Activated naive CD4-positive, alpha-beta T cell treated with anti-CD3 and anti-CD28 coated beads, Interleukin-2, amount 10 ng/mL, durations not matched to agents 7 days and 5 days (primary cell): ENCODE measurements at places on chromosomes 6 and 20.

DNA sequence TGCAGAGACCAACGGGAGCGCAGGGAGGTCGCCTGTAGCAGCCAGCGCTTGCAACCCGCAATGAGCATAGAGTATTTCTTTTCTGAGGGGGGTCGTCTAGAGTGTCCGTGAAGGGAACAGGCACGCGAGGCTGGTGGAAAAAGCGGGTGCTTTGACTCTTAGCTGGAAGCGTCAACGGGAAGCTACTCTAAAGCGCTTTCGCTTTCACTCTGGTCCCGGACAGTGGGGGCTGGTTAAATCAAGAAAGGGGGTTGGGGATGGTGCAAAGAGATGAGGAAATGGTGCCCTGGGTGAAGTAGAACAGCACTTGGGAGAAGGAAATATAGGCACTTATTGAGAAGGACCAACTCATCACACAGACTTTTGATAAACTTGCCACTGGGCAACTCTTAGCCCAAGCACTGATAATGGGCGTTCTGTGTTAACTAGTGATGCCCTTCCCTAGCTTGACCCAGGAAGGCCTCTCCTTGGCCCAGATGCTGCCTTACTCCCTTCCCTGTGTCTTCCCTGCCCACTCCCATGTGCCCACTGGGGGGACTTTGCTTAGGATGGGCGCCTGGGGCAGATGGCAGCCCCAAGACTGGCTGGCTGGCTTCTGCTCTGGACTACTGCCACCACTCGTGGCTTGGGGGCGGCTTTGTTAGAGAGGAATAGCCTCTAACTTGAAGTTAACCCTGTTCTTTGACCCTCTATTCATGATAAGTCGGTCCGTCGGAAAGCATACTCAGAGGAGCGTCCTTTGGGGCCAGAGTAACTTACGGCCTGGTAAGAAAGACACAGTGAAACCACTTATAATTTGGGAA is 585 bp downstream of the PSMB9 start:
- peak; percentile 81 for DNase-seq

- no peak for DNase-seq
These were observed 481.9 kb downstream of the C6orf118 start for GRCh38 chr6:164827537-164827936.

DNA sequence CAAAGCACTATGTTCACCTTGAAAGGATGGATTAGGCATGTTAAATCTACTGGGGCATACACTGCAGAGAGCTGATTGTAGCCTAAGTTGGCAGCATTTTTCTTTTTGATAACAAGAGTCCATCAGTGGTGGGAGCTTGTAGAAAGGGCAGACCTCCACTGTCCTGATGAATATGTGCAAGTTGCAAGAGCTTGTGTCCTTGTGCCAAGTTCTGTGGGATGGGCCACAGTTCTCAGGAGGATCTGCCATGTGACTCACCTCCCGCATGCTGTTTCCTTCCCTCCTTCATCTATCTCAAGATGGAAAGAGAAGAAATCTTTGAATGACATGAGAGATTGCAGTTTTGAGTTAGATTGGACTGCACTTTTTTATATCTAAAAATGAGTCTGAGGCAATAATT is 58.3 kb upstream of the GGTLC1 start:
- no peak for DNase-seq

GRCh38 chr6:116115781-116116180 is 10.2 kb downstream of the COL10A1 start:
- no peak for DNase-seq

- peak; percentile 24 for DNase-seq
These were observed 445.4 kb upstream of the DEFB115 start for GRCh38 chr20:30811885-30812671.

DNA sequence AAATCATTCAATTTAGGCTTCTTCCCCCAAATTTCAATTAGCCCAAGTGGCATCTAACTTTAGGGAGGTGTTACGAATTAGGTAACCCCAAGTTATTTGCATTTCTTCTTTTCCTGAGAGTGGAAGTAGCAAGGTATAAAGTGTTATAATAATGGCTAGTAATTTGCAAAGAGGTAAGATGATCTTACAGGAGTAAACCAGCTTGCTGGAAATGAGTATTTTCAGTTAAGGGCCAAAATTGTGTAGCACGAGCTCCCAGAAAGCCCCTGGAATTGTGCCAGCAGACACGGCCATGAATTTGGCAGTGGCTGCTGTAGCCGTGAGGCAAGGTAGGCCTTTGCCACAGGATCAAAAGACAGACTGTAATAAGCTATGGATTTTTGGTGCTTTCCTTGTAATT is 38.0 kb downstream of the CITED2 start:
- no peak for DNase-seq

DNA sequence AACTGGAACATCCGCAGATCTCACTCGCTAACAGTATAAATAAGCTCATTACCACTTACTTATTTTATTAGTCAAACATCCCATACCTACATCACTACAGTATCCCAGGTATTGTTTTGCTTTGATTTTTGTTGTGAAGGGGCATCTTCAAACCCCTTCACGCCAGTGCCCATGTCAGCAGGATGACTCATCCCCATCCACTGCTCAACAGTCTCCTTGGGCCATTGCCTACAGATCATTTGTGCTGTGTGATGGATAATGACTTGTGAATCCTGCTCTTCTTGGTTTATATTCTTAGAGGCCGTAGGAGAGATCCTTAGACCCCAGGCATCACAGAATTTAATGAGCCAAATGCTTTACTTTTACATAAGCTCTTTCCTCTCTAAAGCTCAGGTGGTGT is 8.5 kb upstream of the SIRT5 start:
- no peak for DNase-seq

GRCh38 chr20:3226093-3226492 is 12.9 kb downstream of the SLC4A11 start:
- no peak for DNase-seq

DNA sequence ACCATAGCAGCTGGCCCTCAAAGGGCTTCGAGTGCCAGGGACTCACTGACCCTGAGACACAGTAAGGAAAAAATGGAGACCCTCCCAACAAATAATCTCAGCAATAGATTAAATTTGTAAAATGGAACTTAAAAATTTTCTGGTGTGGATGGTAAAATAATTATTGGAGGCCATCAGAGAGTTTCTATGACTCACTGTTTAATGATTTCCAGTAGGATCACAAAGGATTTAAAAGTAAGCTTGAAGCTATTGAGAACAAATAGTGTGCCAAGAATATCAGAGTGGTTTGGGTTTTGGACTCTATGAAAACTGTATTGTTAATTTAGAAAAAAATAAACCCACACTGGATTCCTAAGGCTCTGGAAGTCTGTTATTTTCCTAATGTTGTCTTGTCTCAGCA is 115.2 kb upstream of the AKIRIN2 start:
- no peak for DNase-seq

- DNase-seq, result no peak
These were observed 34.0 kb upstream of the INSM1 start for GRCh38 chr20:20333866-20334265.

- DNase-seq, result no peak
These were observed 135.3 kb downstream of the CDH4 start for GRCh38 chr20:61387204-61387953.

- DNase-seq, result no peak
These were observed 79.6 kb upstream of the AHI1 start for GRCh38 chr6:135577059-135577538.

DNA sequence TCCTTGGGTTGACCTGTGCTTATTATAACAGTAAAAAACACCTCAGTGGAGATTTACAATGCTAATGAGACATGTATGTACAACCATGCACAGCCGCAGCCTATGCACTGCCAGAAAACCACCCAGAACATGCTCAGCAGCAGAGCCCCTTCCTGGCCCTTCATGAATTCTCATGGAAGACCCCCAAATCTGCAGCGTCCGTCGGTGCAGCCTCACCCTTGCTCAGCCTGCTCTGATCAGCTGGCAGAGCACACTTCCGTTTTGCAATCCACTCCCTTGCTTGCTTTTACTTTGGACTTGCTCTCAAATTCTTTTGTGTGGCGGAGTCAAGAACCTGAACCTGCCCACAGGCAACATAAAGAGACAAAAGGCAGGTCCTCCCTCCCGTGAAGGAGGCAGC is 378.2 kb upstream of the SULF2 start:
- no peak for DNase-seq
